Heart left ventricle (tissue), 16 donors: ENCODE measurements at places on chromosomes 3 and 15. TPM values are rescaled to one million over a fixed set of nuclear protein-coding genes. Genes with fewer than 3 reads are reported as not detected.
A peak's percentile ranks its signal among the peaks of the same experiment; 100 is the strongest.

- no peaks in the 10 kb centered on the region for H3K27me3 ChIP-seq
- H3K27ac ChIP-seq = no peak overlapping the region
- H3K4me3 ChIP-seq = no peak overlapping the region
- peaks cover 5% of the 10 kb centered on the region for H3K4me1 ChIP-seq
- DNase-seq = no peak
Observed at GRCh38 chr15:92520914-92521623, 127.4 kb downstream of the ST8SIA2 start.

DNA sequence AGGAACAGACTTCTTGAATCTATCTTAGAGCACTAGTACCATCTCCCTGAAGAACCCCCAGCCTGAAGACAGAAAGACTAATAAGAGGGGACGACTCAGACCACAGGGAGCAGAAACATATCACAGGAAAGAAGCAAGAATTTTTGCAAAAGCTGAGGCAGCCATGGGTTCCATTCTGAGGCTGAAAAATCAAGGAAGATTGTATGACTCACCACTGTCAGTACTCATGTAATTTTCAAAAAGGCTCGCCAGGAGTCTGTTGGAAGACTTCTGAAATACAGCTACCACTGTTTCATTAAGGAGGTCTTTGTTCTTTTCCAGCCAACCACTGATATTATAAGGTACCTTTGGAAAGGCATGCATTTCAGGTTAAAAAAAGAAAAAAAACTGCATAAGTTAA is 47.5 kb downstream of the MYH15 start:
- no peaks in the 10 kb centered on the region for H3K36me3 ChIP-seq
- H3K4me3 ChIP-seq = no peak overlapping the region
- DNase-seq = no peak

DNA sequence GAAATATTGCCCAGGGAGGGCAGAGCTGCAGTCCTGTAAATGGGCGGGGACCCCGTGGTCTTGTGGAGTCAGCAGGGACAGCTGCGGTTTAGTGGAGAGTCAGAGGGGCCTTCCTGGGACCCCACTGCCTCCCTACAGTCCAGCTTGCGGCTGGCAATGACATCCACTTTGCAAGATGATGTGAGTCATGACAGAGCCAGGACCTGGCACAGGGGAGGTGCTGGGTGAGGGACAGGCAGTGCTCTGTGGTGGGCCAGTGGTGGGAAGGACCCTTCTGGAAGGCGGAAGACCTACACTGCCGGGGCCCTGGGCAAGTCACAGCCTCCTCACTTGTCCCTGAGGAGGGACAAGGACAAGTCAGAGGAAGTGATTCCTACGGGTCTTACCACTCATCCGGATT is 17.8 kb downstream of the APBA2 start:
- no peak for DNase-seq
- H3K27me3 ChIP-seq = no peaks in the 10 kb centered on the region
- no peak overlapping the region for H3K4me3 ChIP-seq
- no peak overlapping the region for H3K27ac ChIP-seq
- H3K36me3 ChIP-seq = no peaks in the 10 kb centered on the region

DNA sequence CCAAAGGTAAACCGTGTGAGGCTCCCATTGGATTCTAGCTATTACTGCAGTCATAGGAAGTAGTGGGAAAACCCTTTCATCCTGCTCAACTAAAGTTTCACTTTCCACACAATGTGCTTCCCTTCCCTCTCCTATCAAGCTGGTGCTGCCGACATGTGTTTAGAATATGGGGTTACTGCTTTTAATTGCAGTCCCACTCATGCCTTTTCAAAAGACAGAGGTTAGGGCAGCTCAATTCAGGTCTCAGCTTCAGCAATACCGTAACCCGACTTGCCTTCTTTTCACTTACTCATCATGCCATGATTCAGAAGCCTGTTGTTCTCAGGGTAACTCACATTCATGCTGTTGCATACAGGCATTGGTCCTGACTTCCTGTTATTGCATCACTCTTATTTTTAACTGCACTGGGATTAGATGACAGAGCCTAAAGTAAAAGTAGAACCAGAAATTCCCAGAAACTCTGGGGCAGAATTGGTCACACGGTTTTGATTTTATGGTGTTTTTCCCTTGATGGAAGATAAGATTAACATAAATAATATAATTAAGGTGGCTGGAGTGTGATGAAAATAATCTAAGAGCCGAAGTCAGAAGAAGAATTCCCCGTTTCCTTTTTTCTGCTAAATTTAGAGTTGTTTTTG is 45.7 kb downstream of the C2CD4B start:
- no peak for DNase-seq
- no peaks in the 10 kb centered on the region for H3K36me3 ChIP-seq
- H3K4me1 ChIP-seq = no peaks in the 10 kb centered on the region

DNA sequence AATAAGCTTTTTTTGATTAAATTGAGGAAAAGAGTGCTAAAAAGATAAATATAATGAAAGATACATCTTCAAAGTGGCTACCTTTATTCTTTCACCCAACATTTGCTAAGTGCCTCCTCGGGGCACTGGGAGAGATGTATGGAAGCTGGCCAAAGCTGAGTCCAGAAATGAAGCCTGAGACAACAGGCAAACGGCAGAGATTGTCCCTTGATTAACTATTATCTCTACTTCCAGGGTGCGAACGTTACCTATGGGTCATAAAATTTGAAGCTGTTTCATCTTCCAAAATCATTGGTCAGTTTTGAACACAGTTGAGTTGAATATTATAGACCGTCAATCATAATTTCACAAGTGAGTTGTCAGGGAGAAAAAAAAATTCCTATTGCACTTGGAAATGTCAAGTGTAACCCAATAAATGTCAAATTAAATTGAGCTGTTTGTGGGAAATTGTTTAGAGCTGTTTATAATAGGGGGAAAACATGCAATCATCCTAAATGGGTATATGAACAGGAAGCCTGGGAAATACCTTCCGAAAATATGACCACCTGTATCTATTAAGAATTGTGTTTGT is 73.9 kb downstream of the SUCLG2 start:
- no peaks in the 10 kb centered on the region for H3K27me3 ChIP-seq
- H3K4me3 ChIP-seq = no peak overlapping the region
- H3K36me3 ChIP-seq = no peaks in the 10 kb centered on the region
- no peak overlapping the region for H3K27ac ChIP-seq
- no peaks in the 10 kb centered on the region for H3K4me1 ChIP-seq

GRCh38 chr15:100438570-100438969 is 90.2 kb downstream of the CERS3 start:
- H3K4me1 ChIP-seq = no peaks in the 10 kb centered on the region
- no peak overlapping the region for H3K27ac ChIP-seq

- no peak for DNase-seq
- H3K4me3 ChIP-seq = no peak overlapping the region
- no peaks in the 10 kb centered on the region for H3K4me1 ChIP-seq
- no peaks in the 10 kb centered on the region for H3K36me3 ChIP-seq
- no peaks in the 10 kb centered on the region for H3K27me3 ChIP-seq
Observed at GRCh38 chr3:161770484-161771386, 274.1 kb downstream of the OTOL1 start.

GRCh38 chr15:87433871-87434270 is 822.7 kb downstream of the NTRK3 start:
- no peaks in the 10 kb centered on the region for H3K4me1 ChIP-seq
- no peak overlapping the region for H3K27ac ChIP-seq
- H3K4me3 ChIP-seq = no peak overlapping the region
- H3K27me3 ChIP-seq = no peaks in the 10 kb centered on the region
- DNase-seq = no peak

- no peak overlapping the region for H3K27ac ChIP-seq
- H3K27me3 ChIP-seq = no peaks in the 10 kb centered on the region
- H3K4me3 ChIP-seq = no peak overlapping the region
- no peak for DNase-seq
- no peaks in the 10 kb centered on the region for H3K36me3 ChIP-seq
Observed at GRCh38 chr3:54691289-54691771, 236.5 kb downstream of the LRTM1 start.

GRCh38 chr3:100982710-100983109 is 10.5 kb downstream of the ABI3BP start:
- H3K36me3 ChIP-seq = no peaks in the 10 kb centered on the region
- DNase-seq = peak; percentile 51
- no peak overlapping the region for H3K4me3 ChIP-seq

- DNase-seq = no peak
- H3K36me3 ChIP-seq = no peaks in the 10 kb centered on the region
- H3K27ac ChIP-seq = no peak within 1 kb of the TSS
- no peaks in the 10 kb centered on the region for H3K27me3 ChIP-seq
Observed at GRCh38 chr3:52777127-52777958, at the start of gene ITIH1. Gene ITIH1, plus strand, starts transcription at chr3:52777599. Its CDS starts 17 bp downstream, at chr3:52777616.

DNA sequence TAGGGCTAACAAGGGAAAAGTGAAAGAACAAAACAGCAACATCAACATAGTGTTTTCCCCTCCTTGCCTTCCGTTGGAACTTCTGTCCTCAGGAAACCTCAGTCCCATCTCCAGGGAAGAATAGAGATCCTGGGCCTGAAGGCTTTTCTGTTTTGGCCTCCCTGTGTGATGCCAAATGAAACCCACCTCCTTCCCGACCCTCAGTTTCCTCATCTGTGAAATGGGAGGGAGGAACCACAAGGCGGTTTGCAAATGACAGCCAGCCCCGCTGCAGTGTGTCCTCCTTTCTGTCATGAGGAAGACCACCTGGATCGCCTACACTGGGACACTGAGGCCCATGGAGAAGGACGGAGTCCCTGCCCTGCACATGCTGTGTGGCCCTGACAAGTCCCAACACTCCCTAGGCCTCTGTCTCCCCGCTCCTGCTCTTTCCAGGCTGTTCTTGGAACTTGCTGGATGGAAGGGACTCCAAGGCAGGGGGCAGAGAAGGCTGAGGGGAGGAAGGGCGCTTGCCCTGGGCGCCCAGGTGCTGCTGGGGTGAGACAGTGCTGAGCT is 28.5 kb upstream of the FBLN2 start:
- H3K27me3 ChIP-seq = no peaks in the 10 kb centered on the region
- no peaks in the 10 kb centered on the region for H3K36me3 ChIP-seq
- H3K4me3 ChIP-seq = no peak overlapping the region
- DNase-seq = no peak

Gene SKOR1
- polyA plus RNA-seq = 0.23 TPM

Gene CHRM5
- polyA plus RNA-seq = not detected

Gene CCDC32
- polyA plus RNA-seq = 34.8 TPM

Gene CLDN16
- not detected for polyA plus RNA-seq
